ENCODE measurements at places on chromosomes 11 and 22.

- DNase-seq, result peak; percentile 79
These were observed 16.5 kb upstream of the OR5B21 start for GRCh38 chr11:58524232-58525036.

DNA sequence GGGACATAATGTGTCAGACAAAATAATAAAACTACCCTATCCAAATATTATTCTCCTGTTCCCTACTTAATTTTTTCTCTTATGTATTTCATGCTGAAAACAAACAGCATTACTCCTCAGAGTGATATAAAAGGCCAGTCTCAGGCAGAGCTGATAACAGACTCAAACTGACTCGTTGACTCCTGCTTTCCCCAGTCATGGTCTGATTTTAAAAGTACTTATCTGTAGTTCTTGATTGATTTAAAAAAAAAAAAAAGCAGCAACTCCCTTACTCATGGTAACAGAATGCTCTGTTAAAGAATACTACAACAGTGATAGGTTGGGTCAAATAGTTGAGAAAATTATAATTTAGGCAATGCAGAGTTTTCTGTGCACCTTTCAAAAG lies 90.3 kb upstream of the BARX2 start:
- DNase-seq, result no peak

- no peak for DNase-seq
These were observed 9.2 kb downstream of the CDPF1 start for GRCh38 chr22:46240907-46241306.

DNA sequence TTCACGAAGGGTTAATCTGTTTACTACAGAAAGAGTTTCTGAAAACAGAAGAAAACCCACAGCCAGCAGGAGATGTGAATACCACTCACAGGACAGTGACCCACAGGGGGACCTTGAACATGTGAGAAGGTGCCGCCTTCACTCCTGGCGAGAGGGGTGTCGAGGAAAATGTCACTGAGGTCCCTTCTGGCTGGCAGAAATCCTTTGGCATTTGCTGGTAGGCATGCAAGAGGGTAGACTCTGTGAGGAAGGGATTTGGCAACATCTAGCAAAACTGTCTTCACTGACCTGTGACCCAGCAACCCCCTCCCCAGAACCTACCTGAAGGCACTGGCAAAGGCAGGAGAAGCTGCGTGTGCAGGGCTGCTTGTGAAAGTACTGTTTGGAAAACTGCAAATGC lies 8.6 kb downstream of the KCNQ1 start:
- DNase-seq, result no peak

GRCh38 chr11:7564803-7565202 lies 51.0 kb downstream of the PPFIBP2 start:
- no peak for DNase-seq

GRCh38 chr11:71473793-71474080 lies 20.7 kb downstream of the NADSYN1 start:
- DNase-seq, result no peak

DNA sequence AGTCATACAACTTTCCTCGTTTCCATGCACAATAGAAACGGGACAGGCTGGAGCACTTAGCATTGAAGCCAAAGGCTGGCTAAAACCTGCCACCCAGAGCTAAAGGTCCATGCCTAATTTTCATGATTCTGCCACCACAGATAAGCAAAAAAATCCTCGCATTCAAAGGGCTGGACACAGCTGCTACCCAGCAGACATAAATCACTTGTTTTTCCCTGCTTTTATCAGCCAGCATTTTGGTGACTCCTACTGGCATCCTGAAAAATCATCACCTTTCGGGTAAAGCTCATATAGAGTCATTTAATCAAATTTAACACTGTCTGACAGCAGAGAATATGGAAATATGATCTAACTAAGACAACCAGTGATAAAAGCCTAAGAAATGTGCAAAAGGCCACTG lies 37.9 kb downstream of the ALG9 start:
- no peak for DNase-seq

DNA sequence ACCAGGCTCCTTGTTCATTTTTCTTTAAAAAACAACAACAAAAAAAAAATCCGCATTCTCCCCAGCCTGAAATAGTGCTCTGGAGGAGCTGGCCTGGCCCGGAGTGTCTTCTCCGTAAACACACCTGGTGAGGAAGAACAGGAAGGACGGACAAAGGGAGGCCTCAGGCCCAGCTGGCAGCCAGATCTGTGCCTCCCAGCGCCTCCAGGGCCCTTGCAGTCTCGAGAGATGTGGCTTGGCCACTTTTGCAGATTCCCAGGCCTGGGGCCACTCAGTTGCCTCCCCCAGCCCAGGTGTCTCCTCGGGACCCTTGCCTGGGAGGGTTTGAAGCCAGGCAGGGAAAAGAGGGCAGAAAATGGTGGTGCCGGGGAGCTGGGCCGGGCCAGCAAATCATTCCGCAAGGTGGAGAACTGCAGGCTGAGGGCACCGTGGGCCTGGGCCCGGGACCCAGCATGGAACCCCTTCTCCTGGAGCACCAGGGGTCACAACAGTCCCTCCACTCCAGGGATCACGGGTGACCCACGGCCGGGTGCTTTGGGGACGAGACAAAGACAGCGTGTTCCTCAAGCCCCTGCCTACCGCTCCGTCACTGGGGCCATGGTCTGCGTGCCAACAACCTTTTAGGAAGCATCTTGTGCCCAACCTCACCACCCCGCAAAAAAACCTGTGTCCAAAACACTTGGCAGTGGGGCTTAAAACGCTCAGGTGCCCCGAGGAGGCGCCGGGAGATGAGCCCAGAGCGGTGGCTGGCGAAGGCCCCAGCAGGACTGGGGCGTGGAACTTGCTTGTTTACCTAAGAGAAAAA lies 67.1 kb upstream of the WNT7B start:
- DNase-seq, result no peak

DNA sequence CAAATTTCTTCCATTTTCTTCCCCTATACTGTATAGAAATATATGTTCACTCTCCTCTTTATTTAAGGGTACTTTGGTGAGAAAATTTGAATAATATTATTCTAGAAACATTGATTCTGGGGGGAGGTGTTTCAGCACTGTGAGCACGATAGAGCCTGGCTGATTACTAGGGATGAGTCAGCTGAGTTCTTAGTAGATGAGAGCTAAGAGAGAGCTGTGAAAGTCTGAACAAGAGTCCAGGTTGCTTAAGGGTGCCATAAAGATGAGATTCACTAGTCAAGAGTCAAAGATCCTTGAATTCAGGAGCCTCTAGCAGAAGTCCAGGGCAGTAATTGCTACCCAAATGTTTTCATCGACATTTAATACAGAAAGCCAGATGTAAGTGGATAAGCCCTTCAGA lies 756.6 kb upstream of the API5 start:
- DNase-seq, result no peak

- no peak for DNase-seq
These were observed 145.7 kb upstream of the NECTIN1 start for GRCh38 chr11:119874660-119875238.

DNA sequence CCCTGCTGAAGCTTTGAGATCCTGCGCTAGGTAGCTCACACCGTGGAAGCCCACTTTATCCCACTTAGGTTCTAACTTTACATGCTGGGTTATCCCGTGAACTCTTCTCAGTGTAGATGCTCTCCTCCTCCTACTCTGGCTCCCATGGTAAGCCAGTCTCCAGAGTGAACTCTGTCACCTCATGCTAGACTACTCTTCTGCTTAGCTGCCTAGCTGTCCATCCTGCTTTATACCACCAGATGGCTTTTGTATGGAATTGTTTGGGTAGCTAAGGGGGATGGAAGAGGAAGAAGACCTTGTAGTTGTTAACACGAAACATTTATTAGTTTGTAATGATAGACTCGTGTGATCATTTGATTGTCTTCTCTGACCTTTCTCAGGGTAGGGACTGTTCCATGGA lies 46.8 kb downstream of the EMSY start:
- no peak for DNase-seq

GRCh38 chr22:49021131-49021925 lies 806.3 kb downstream of the BRD1 start:
- no peak for DNase-seq

DNA sequence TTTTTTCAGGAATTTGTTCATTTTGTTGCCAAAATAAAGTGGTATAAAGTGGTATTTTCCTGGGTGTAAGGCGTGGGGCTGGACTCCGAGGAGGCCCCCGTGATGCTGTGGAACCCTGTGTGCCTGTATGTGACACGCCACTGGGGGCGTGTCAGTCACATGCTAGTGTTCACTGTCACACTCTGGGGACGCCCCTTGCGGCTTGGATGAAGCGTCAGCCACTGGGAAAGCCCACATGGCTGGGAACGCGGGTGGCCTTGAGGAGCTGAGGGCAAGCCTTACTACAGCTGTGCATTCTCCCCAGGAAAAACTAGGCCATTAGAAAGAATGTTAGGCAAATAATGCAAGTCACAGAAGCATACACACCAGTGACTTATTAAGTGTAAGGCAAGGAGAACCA lies 77.0 kb upstream of the SLC25A18 start:
- DNase-seq, result no peak

- no peak for DNase-seq
These were observed 73.6 kb downstream of the TRIM29 start for GRCh38 chr11:120064341-120064740.

DNA sequence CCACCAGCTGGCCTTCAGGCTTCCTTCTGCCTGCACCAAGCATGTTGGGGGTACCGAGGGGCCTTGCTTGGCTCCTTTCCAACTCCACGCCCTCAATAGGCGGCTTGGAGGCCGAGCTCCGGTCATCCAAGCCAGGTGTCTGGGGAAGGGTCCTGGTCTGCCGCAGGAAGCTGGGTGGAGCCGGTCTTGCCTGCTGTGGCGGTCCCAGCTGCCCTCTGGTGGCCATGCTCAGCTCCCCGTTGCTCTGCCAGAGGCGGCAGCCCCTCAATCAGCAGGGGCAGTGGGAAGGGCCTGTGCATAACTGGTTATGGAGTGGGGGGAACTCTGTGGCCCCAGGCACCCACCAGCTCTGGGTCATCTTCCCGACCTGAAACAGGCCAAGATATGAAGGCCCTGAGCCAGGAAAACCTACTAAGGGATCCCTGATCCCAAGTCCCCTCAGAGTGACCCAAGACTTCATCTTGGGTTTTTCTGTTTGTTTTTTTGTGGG lies 3.2 kb downstream of the ARVCF start:
- DNase-seq, result peak; percentile 13

DNA sequence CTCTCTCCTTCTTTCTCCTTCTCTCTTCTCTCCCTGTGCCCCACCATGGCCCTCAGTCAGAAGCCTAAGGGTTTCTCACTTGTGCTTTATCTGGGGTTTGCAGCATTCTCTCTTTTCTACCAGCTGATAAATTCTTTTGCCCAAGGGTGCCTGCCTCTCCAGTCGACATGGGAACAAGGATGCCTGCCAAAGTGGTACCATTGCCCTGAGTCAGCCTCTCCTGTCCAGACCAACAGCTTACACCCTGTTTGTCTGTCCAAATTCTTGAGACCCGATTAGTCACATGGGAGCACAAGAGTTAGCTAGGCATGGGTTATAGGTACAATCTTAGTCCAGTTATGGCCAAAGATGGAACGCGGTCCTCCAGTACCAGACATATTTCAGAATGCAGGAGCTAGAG lies 242.7 kb downstream of the LARGE1 start:
- DNase-seq, result no peak

DNA sequence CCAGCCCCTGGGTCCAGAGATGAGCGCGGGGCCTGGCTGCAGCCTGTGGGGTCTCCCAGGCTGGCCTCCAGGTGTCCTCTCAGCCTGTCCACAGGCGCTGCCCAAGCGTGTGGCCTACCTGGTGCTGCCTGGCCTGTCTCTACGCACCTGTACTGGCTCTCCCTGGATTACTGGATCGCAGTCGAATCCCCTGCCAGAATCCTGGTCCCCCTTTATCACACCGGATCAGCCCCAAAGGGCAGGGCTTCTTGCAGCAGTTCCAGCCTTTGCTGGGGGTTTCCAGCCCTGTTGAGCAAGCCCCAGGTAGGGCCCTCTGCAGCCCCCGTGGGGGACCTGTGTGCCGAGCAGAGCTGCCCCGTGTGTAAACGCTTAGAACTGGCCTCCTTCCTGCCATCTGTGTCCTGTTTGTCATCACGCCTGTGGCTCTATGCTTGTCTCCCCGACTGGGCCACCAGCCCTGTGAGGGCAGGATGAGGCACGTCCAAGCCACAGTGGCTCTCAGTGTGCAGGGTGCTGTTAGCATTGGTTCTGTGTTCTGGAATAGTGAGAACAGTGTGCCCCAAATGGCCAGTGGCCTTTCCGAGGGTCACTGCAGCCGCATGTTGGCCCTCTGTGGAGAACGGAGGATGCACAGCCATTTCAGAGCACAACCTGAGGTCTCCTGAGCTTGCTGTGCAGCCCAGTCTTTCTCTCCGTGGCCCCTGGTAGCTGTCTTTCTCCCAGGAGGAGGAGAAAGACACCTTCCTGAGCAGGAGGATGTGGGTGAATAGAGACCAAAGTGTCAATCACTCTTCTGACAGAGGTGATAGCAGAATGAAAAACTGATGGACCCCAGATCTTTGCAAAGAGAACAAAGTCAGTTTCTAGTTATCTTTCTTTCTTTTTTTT lies 13.9 kb upstream of the TXNRD2 start:
- DNase-seq, result no peak

DNA sequence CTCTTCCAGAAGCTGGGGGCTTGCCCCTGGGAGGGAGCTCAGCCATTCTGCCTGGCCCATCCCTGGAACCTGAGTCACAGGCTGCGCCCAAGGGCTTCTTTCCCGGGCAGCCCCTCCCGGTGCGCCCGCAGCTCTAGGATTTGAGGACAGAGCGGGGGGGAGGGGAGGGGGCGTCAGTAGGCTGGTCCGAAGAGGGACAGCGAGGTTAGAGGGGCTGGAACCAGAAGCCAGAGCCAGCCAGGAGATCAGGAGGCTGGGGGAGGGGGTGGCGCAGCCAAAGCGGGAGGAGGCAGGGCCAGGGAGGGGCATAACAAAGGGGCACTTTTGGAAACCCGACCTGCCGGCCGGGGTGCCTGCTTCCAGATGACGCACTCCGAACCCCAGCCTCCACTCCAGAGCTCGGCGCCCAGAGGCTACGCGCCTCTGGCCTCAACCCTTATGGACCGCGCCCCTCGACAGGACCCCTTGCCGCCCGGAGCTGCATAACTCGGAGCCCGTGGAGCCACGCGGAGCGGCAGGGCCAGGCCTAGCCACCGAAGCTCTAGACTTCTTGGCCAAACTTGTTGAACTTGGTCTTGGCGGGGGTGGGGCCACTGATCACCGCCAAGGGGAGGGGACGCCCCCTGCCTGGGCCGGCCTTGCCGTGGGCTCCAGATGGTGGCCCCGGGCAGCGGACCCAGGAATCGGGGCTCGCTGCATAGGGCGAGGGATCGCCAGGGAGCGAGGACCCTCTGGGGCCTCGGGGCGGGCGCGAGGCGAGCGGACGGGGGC lies 744 bp downstream of the PACSIN3 start:
- no peak for DNase-seq

GRCh38 chr11:107196732-107197131 lies 178.5 kb upstream of the GUCY1A2 start:
- no peak for DNase-seq

- DNase-seq, result peak; percentile 56
These were observed 87.0 kb downstream of the CSNK2A3 start for GRCh38 chr11:11265994-11266606.

- no peak for DNase-seq
These were observed 94.7 kb downstream of the ST3GAL4 start for GRCh38 chr11:126450198-126450597.

- no peak for DNase-seq
These were observed 582.3 kb upstream of the CHORDC1 start for GRCh38 chr11:90805172-90805571.

All from CD4-positive, alpha-beta T cell treated with Interleukin-4 for 1 hour (primary cell).